AML-193 (cell line): ENCODE measurements at places on chromosomes 1 and 21.

DNA sequence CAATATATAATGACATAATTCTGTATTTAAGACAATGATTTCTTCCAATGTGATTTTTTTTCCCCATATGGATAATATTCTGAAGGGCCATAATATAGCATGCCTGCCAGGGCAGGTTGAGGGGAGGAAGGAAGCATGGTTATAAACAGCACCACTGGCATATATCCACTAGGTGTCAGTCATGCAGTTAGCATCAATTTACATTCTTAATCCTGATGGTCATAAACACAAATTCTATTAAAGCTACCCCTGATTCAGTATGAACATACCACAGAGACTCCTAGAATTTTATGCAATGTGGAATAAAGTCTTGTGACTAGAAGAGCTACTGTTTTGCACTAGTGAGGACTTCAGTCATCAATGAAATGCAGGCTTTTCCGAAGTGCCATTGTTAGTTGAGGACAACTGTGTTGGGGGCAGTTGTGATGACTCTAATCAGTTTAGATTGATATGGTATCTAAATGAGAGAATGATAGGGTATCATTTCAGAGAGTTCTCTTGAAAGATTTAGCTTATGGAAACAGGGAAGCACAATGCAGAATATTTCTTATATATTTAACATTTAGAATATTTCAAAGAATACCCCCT, 342.7 kb upstream of the NR5A2 start:
- peak; percentile 75 for DNase-seq

DNA sequence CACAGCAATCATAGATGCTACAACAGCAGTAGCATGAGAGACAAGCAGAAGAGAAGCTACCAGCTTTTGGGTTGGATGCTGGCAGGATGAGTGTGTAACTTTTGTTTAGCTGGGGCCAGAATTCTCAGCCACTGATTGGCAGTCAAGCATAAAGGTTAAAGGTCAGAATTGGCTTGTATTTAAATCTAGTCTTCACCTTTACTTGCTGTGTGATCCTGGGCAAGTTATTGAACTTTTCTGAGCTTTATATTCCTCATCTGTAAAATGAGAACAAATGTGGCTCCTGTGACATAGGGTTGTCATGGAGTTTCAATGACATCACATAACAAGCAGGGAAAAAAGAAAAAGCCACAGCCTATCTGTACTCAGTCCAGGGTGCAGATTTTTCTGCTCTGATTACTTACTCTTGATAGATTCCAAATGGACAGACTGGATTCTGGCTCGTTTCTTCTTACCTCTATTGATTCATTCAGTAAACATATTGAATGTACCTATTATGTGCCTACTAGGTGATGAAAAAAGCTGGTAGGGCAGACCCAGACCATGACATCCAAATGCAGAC, 2.8 kb upstream of the AZIN2 start:
- no peak for DNase-seq

GRCh38 chr1:237032029-237032428, 10.0 kb upstream of the RYR2 start:
- no peak for DNase-seq

- DNase-seq: peak; percentile 38
These were observed 178.0 kb upstream of the IVNS1ABP start for GRCh38 chr1:185495007-185495406.

DNA sequence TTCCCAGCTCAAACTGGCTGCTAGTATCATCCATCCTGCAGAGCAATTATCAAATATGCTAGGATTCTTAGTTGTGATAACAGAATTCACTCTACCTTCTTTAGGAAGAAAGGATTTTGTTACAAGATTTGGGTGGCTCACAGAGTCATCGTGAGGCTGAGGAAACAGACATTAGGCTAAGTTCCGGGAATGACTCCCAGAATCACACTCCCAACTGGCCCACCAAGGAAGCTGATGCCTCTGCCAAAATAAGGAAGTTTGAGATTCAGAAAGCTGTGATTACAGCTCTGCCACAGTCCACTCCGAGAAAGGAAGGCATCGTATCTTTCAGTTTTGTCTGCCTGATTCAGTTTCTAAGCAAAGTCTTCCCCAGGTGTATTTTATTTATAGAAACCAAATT, 50.6 kb upstream of the LYPLAL1 start:
- no peak for DNase-seq

- no peak for DNase-seq
These were observed 356.6 kb upstream of the LYPLAL1 start for GRCh38 chr1:218817071-218817470.

GRCh38 chr1:208917281-208917680, 666.2 kb upstream of the CAMK1G start:
- no peak for DNase-seq

GRCh38 chr1:165234149-165234548, 122.4 kb downstream of the LMX1A start:
- no peak for DNase-seq

GRCh38 chr21:41763996-41764395, 2.9 kb downstream of the RIPK4 start:
- DNase-seq: no peak

GRCh38 chr1:185284533-185285276, 32.3 kb downstream of the IVNS1ABP start:
- no peak for DNase-seq

- DNase-seq: no peak
These were observed 71.2 kb downstream of the NGF start for GRCh38 chr1:115266729-115267421.

DNA sequence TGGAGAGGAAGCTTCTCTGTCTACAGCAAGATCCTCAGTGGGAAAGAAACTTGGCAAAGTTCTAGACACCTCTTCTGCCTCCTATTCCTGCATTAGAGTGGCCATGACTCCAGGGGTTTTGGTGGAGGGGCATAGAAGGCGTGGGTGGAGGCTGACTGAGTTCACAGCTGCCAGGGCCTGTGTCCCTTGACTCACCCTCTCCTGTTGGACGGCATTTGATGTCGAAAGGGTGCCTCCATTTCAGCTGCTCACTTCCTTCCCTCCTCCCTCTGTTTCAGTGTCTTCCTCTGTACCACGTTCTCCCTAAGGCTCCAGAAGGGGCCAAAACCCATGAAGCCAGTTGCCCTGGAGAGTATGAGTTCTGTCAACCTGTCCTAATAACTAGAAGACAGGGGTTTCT, 632 bp downstream of the TMEM79 start:
- peak; percentile 28 for DNase-seq

GRCh38 chr1:183807549-183808168, 2.7 kb downstream of the RGL1 start:
- no peak for DNase-seq

DNA sequence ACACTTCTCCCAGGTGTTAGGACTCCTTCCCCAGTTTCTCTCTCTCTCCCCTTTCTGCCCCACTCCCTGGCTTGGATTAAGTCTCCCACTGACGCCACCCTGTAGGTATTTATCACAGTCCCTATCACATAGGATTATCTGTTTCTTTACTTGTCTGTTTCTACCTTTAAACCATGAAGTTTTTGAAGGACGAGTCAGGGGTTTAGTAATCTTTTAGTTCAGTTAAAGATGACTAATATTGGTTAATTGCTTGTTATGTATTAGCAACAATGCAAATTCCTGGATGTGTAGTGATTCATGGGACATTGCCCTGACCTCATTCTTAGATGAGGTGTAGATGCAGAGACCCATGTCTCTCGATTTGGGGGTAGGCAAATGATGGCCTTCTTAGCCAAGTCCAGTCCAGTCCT, 6.4 kb downstream of the LAMC1 start:
- DNase-seq: no peak

DNA sequence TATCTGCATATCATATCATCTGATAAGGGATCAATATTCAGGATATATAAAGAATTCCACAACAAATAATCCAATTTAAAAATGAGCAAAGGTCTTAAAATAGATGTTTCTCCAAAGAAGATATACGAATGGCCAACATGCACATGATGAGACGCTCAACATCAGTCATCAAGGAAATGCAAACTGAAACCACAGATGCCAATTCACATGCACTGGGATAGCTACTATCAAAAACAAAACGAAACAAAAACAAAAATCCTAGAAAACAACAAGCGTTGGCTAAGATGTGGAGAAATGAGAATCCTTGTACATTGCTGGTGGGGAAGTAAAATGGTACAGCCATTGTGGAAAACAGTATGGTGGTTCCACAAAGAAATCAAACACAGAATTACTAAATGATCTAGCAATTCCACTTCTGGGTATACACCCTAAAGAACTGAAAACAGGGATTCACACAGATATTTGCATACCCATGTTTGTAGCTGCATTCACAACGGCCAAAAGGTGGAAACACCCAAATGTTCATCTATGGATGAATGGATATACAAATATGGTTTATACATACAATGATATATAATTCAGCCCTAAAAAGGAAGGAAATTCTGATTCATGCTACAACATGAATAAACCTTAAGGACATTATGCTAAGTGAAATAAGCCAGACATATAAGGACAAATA, 79.4 kb downstream of the PCSK9 start:
- no peak for DNase-seq

GRCh38 chr1:37549341-37549740, 4.8 kb downstream of the SNIP1 start:
- DNase-seq: no peak

GRCh38 chr1:34131396-34132160, 33.5 kb downstream of the CSMD2 start:
- DNase-seq: no peak
